ENCODE measurements at places on chromosomes 7 and 10. TPM values are rescaled to one million over a fixed set of nuclear protein-coding genes. Genes with fewer than 3 reads are reported as not detected.

The OPALIN gene
- total RNA-seq, result not detected

The SPDYE9 gene
- total RNA-seq, result not detected

The PLEKHS1 gene
- not detected for total RNA-seq

The AQP1 gene
- total RNA-seq, result 0.25 TPM

All from activated CD8-positive, alpha-beta memory T cell treated with anti-CD3 and anti-CD28 coated beads for 36 hours (primary cell).